ENCODE measurements at places on chromosomes 6 and 20.

GRCh38 chr6:156866220-156867015, 89.2 kb downstream of the ARID1B start:
- DNase-seq = no peak

GRCh38 chr20:54550776-54551396, 75.5 kb downstream of the DOK5 start:
- no peak for DNase-seq

GRCh38 chr20:19802099-19802491, 44.0 kb downstream of the RIN2 start:
- DNase-seq = no peak

GRCh38 chr6:144351379-144352127, 66.4 kb downstream of the UTRN start:
- DNase-seq = no peak

DNA sequence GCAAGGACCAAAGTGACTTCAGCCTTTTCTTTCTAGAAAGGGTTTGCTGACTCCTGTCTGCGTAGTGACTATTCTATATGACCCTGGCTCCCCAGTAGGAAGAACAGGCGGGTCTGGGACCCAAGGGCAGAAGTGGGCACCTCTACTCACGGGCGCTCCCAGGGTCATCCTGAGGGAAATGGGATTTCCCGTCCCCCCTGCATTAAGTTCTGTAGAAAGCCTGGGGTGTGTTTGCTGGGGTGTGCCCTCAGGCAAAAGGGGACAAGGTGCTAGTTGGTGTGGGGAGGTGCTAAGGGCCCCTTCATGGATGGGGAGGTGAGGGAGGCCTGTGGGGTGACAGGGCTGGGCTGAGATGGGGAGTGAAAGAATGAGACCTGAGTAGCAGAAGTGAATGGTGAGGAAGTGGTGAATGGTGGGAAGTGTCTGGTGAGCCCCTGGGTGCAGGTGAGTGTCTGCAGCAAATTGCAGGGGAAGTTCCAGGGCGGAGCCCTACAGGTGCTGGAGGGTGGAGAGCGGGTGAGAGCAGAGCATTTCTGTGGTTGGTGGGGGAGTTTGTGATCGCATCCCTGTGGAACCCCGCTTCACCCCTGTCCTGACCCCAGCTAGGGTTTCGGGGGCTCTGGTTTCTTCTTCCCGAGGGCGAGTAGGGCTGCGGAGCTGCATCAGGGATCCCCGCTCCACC, 21.1 kb downstream of the RAET1L start:
- no peak for DNase-seq

DNA sequence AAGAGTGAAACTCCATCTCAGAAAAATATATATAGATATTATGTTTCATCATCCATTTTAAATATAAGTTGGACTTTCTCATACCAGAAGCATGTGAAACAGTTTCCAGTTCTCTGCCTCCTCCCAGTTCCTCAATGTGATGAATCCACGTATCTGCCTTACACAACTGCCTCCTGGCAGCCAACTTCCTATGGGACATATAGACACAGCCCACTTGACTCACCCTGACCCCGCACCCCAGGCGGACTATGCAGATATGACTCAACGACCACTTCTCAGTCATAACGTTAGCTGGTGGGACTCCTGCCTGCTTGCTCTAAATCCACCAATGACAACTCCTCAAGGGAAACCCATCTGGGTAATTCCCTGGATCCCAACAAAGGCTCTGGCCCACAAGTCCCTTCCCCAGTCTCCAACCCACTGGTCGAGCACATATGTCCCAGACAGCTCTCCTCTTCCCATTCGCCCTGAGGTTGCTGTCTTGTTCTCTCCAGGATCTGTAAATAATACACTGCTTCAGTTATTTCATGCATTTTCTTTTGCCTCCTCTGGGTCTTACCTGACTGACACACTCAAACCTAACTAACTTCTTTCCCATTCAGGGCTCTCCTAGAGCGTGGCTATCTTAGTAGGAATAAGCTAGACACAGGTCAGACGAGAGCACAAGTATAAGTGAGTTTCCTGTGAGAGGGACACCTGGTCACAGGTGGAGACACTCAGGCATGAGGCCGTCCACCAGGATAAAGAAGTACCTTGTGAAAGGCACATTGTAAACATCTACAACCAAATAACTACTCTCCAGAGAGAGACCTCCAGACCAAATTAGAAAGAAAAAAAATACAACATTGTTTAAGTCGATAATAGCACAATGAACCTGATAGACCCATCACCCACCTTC, 548.5 kb downstream of the CD83 start:
- peak; percentile 18 for DNase-seq

GRCh38 chr6:121413879-121414278, 21.6 kb upstream of the GJA1 start:
- DNase-seq = no peak

- no peak for DNase-seq
Measured at GRCh38 chr20:18849131-18849530, 35.5 kb downstream of the SCP2D1 start.

GRCh38 chr6:107778265-107778664, 45.8 kb downstream of the SCML4 start:
- no peak for DNase-seq

- no peak for DNase-seq
Measured at GRCh38 chr20:21571841-21572690, 58.2 kb upstream of the NKX2-2 start.

DNA sequence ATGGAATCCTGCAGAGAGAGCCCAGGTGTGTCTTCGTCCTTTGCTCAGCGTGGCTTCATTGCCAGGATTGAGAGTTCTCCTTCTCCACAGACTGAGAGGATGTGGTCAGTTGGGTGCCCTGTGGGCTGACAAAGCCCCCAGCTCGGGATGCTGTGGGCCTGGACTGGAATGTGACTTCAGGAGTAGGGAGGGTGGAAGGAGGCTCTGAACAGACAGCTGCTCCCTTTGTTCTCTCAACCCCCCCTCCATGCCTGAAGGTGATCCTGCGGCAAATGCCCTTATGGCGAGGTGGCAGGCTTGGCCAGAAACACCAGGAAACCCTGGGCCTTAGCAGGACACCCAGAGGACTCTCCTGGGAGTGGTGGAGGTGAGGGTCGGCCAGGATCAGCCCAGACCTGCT, 1.8 kb upstream of the CST5 start:
- no peak for DNase-seq

DNA sequence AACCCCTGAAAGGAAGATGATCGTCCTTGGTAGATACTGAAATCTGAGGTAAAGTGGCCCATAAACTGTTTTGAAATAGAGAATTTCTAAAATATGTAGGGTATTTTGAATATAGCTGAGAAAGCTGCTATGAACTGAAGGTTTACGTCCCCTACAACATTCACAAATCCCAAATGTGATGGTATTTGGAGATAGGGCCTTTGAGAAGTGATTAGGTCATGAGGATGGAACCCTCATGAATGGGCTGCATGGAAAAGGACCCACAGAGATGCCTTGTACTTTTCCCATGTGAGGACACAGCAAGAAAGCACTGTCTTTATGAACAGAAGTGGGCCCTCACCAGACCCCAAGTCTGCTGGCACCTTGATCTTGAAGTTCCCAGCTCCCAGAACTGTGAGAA, 6.8 kb upstream of the PNISR start:
- no peak for DNase-seq

DNA sequence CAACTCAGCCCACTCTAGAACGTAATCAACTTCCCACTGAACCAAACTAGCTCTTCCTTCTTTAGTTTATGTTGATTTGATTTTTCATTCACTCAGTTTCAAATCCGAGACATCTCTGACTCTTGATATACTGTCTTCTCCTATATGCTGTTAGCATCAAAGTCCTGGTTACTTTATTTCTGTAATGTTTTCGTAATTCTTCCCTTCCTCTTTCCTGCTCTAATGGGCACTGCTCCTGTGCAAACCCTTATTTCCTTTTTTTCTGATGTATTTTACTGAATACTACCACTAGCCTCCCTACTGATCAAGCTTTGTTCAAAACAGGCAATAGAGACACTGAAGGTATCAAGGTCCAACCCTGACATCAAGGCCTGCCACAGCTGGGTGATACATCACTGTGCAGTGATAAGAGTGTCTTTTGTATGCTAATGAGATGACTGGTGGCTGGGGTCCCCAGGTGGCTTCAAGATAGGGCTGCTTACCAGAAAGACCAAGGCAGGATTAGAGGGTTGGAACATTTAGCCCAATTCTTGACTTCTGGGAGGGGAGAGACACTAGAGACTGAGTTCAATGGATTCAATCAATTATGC, 95.2 kb downstream of the KIF13A start:
- DNase-seq = no peak

DNA sequence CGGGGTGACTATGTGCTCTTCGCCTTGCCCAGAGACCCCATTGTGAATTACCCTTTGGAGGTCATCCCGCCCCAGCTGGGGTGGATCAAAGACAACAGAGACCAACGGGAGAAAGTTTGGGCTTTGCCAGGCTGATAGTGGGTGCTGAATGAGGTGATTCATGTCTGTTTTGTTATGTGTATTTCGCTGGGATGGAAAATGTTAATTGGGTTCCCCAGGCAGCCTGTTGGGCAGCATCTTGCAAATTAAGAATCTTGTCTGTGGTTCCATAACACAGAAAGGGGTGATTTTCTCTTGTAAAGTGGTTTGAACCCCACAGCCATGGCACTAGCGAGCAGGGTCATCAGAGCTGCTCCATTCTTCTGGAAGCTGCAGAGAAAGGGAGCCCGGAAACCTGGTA, 63.1 kb upstream of the UNC93A start:
- no peak for DNase-seq

DNA sequence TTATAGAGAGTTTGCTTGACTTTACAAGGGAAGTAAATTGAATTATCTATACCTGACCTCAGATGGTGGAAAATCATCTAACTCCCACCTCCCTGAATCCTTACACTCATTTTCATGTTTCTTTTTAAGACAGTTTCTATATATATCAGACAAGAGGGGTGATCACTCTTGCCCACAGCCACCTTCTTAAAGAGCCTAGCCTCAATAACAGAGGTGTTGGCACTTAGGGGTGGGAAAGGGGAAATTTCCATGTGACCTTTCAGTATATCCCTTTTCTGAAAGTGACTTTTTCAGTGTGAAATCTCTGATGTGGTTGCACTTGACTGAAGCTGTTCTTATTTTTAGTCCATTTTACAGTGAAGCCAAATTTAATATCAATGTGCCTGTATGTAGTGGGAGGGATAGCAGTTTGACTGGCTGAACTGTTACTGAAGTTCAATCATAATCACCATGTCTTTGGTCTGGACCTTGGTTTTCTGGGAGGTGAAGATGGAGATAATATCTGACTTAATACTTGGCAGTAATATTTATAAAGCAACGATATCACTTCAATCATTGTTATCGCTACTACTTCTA, 141.3 kb downstream of the MAP3K7 start:
- no peak for DNase-seq

GRCh38 chr6:53042112-53042511, 23.1 kb upstream of the FBXO9 start:
- DNase-seq = no peak

- DNase-seq = peak; percentile 51
Measured at GRCh38 chr20:47663354-47664067, 121.8 kb downstream of the SULF2 start.

DNA sequence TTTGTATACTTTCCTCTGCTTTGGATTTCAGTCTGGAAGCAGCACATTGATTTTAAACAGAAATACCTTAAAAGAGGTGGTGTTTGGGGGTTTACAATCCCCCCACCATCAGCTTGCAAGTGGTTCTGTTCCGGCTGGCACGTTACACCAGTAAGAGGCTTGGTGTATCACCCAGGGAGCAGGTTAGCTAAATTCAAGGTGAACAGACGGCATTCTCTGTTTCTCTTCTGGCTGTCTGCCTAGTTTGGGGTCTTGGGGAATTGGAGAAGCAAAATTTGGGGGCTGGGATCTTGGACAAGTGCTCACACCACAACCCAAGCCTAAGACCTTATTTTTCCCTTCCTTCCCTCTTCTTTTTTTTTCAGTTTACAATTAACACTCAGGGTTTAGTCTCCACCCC, 7.5 kb upstream of the APCDD1L start:
- DNase-seq = no peak

GRCh38 chr6:5084360-5084780, 771 bp upstream of the PPP1R3G start:
- DNase-seq = no peak

DNA sequence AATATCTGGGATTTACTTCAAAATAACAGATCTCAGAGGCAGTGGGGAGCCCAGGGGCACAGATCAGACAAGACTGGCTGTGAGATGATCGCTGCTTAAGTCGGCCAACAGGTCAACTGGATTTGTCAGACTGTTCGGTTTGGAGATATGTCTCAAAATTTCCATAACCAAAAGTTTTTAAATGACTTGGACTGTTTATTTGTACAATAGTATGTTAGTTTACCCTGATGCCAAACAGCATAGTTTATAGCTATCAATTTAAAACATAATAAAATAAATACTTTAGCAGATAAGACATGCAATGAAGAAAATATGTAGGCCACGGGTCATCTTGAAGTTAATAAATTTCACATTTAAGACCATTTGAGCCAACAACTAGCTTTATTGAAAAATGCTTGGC, 126.7 kb downstream of the IRF4 start:
- DNase-seq = no peak

DNA sequence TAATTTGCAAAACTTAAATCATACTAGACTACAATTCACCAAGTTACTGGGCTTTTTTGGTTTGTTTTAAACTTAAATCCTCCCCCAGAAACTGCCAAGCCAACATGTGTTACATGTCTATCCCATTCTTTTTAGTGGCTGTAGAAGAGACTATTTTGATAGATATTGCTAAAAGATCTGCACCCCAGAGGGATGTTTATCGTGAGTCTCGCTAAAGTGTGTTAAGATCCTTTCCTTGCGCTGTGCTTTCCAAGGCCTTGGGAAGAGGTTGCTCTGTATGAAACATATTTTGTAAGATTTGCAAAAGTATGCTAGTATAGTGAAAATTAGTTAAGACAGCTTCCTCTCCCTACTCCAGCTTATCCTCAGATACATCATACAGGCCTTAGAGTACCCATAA, 63.0 kb downstream of the GPX5 start:
- DNase-seq = no peak

GRCh38 chr6:142941018-142941417, 4.0 kb downstream of the HIVEP2 start:
- no peak for DNase-seq
